ENCODE measurements at places on chromosomes 1 and 21.

- no peak for DNase-seq
Measured at GRCh38 chr21:45440736-45441350, 35.9 kb downstream of the COL18A1 start.

DNA sequence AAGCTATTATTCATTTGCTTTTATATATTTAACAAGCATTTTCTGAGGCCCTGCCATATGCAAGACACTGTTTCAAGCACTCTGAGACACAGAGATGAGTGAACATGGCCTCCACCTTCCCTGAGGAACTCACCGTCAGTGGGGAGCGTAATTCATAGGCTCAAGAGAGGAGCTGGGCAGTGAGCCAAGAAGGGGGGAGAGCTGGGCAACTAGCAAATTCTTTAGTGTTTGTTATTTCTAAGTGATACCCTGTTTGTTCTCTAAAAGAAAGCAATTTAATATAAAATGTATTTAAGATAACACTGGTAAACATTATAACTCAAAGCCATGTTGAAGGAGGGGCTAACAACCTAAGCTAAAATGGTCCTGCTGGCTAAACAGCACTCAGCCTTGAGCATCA, 119.2 kb upstream of the NGF start:
- DNase-seq: no peak

DNA sequence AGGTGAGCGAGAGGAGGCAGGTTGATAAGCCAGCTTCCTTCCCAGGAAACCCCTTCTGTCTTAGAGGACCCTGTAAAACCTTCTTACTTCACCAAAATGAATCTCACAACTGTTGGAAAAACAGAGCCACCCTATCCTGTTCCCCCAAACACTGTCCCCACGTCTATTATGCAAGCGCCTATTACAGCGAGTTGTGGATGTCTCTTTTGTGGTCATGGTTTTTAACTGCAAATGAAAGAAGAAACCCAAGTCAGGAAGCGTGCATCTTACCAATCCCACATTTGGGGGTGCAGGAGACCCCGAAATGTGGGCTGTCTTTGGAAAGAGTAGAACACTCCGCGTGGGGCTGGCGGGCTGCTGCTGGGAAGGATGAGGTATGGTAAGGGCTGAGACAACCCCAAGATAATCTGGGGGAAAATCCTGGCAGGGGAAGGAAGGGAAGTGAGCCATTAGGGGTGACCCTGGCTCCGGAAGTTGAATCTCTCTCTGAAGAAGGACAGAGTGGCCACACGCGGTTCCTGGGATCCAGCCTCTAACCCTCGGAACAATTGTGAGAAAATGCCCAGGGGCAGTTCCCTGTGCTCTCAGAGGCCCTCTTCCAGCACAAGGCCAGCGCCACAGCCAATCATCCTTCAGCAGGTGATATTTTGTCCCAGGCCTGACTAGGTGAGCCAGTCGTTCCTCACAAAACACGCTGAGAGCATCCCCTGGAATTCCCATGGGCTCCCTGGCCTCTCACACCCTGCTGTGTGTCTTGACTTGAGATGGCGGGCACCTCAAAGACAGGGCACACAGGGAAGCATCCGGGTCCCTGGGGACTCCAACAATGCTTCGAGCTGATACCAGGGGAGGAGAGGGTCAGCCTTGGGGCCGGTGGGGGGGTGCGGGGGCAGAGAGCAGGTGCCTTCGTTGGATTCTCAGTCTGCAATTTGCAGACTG, 168.5 kb upstream of the IRF2BP2 start:
- no peak for DNase-seq

- DNase-seq: no peak
Measured at GRCh38 chr1:173176246-173176645, 30.9 kb downstream of the TNFSF4 start.

- no peak for DNase-seq
Measured at GRCh38 chr1:8825985-8826481, 8.6 kb upstream of the RERE start.

GRCh38 chr1:21638531-21639341, 30.4 kb downstream of the RAP1GAP start:
- DNase-seq: no peak

GRCh38 chr1:171290621-171291020, 23.4 kb upstream of the FMO4 start:
- DNase-seq: no peak

GRCh38 chr1:186009039-186009737, 275.0 kb downstream of the HMCN1 start:
- no peak for DNase-seq

DNA sequence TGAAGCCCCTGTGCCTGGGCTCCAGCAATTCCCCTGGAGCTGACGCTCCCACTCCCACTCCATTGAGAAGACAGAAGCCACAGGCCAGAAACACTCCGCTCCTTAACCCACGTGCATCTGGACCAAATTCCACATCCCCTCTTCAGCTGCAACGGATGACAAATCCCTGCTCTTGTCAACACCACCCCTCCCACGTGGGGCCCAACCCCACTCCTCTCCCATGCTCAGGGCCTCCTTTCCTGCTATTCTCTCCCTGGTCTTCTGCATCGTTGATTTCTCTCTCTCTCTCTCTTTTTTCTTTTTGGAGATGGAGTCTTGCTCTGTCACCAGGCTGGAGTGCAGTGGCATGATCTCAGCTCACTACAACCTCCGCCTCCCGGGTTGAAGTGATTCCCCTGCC, 18.3 kb downstream of the CA6 start:
- DNase-seq: no peak

GRCh38 chr1:22454476-22455056, 2.9 kb downstream of the ZBTB40 start:
- DNase-seq: no peak

GRCh38 chr1:20491178-20491577, 5.2 kb upstream of the CAMK2N1 start:
- DNase-seq: no peak

GRCh38 chr1:214649607-214650006, 46.6 kb downstream of the CENPF start:
- DNase-seq: no peak

GRCh38 chr1:183180634-183181056, 5.4 kb upstream of the LAMC2 start:
- DNase-seq: no peak

- DNase-seq: no peak
Measured at GRCh38 chr1:96682056-96682455, 39.5 kb upstream of the PTBP2 start.

DNA sequence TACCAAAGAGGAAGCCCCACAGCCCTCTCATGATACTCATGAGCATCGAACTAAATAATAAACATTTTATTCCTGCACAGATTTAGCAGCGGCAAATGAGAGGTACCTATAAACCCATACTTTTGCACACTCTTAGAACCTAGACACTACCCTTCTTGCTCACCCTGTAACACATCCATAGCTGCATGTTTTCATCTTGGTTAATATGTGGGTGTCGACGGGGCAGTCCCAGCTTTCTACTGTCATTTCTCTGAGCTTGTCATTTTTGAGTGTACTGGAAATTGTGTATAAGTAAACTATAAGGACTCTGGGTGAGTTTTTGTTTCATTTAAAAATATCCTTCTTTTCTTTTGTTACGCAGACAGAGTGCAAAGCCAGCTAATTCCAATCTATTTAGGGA, 25.5 kb downstream of the OVGP1 start:
- no peak for DNase-seq

DNA sequence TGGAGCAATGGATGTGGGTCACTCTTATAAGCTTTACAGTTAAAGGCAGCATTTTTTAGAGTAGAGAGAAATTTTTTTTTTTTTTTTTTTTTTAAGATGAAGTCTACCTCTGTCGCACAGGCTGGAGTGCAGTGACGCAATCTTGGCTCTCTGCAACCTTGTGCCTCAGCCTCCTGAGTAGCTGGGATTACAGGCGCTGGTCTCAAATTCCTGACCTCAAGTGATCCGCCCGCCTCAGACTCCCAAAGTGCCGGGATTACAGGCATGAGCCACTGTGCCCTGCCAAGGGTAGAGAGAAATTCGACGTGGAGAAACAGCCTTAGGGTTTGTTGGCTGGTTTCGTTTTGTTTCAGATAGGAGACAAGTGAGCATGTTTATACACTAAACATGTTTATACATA, 594.2 kb upstream of the ADAMTS5 start:
- DNase-seq: peak; percentile 7

- DNase-seq: no peak
Measured at GRCh38 chr1:212290608-212291007, 5.4 kb downstream of the PPP2R5A start.

- no peak for DNase-seq
Measured at GRCh38 chr1:218785928-218786327, 387.8 kb upstream of the LYPLAL1 start.

GRCh38 chr1:44701141-44701573, 26.6 kb downstream of the ARMH1 start:
- DNase-seq: no peak

- DNase-seq: no peak
Measured at GRCh38 chr1:244028701-244029100, 22.4 kb upstream of the ZBTB18 start.

- no peak for DNase-seq
Measured at GRCh38 chr1:170415710-170416372, 116.1 kb upstream of the GORAB start.

GRCh38 chr21:14499316-14499715, 46.8 kb downstream of the SAMSN1 start:
- DNase-seq: no peak

DNA sequence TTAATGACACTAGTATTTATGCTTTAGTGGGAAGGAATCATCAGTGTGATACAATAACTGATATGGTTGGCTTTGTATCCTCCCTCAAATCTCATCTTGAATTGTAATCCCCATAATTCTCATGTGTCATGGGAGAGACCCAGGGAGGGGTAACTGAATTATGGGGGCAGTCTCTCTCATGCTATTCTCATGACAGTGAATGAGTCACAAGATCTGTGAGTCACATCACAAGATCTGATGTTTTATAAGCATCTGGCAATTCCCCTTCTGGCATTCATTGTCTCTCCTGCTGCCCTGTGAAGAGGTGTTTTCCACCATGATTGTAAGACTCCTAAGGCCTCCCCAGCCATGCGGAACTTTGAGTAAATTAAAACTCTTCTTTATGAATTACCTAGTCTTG, 1760.3 kb downstream of the NCAM2 start:
- DNase-seq: no peak

GRCh38 chr1:118563981-118564951, 379.2 kb upstream of the SPAG17 start:
- no peak for DNase-seq

DNA sequence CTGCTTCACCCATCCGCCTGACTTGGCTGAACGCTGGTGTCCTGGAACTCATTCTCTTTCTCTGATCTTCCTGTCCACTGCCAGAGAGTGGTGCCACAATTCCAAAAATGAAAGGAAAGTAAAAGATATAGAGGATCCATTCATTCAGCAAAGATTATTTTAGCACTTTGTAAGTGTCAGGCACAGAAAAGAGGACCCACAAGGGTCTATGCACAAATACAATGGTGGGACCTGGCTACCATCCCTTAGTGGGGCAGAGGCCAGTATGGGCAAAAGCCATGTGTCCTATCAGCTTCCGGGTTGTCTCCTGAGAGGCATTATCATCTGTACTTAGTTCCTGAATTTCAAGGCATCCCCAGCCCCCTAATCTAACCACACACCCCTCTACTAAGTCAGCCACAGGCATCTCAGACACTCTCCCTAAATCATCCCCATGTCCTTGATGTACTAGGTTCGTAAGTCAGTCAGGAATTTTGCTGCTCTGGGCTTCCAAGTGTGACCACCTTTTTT, 19.0 kb downstream of the SSR2 start:
- no peak for DNase-seq

Measured in AG09319 (cell line).